HS-27A (cell line): ENCODE measurements at places on chromosomes 3 and 15.

GRCh38 chr3:53250881-53251605, 4.8 kb downstream of the TKT start:
- DNase-seq = no peak

DNA sequence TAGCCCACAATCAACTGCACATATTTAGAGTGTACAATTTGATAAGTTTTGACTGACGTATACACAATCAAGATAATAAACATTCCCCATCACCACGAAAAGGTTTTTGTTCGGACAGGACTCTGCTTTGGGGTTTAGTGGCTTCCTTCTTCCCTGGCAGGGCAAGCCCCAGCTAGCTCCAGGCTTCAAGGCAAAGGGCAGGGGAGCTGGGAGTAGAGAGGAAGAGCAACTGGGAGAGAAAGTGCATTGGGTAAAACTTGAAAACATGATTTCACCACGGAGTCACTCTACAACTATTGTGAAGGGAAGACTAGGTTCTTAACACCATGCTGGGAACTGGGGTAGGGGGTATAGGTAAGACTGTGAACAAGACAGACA, 185.1 kb upstream of the UBE2E1 start:
- no peak for DNase-seq

DNA sequence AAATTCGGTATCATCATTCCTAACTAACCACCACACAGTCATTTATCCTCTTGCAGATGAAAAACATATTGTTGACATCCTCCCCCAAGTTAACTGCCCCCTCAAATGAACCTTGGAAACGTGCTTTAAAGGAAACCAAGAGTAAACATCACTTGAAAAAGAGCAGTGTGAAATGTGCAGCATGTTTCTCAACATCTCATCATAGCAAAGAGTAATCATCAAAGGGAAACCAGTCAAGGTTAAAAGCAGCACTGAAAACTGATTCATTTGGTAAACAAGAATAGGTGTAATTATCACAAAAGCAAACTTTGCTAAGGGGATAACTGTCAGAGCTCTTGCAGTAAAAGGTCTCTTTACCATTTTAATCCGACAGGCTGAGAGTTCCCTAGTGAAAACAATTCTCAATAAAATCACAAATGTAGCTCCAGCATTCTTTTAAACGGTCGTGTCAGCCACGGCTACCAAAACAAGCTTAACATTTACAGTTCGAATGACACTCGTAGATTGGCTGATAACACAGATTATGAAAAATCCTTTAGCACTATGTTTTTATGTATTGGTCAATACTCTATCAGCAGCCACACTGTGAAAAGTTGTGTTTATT, 461.0 kb downstream of the GBE1 start:
- no peak for DNase-seq

DNA sequence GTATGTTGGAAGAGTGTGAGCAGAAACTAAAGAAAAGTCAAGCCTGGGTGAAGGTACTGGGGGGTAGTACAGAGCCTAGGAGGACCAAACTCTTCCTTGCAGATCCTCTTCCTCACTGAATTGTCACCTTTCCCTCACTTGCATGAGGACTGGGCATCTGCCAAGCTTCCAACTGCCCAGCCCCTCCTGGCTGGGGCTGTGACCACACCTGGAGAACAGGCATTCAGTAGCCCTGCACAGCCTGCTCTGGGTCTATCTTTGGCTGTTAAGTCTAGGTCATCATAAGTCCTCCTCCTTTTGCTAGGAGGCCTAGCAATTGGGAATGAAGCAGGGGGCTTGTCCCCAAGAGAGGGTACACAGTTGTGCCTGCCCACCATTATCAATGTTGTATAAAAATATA, 55.2 kb downstream of the CAPN7 start:
- DNase-seq = no peak

DNA sequence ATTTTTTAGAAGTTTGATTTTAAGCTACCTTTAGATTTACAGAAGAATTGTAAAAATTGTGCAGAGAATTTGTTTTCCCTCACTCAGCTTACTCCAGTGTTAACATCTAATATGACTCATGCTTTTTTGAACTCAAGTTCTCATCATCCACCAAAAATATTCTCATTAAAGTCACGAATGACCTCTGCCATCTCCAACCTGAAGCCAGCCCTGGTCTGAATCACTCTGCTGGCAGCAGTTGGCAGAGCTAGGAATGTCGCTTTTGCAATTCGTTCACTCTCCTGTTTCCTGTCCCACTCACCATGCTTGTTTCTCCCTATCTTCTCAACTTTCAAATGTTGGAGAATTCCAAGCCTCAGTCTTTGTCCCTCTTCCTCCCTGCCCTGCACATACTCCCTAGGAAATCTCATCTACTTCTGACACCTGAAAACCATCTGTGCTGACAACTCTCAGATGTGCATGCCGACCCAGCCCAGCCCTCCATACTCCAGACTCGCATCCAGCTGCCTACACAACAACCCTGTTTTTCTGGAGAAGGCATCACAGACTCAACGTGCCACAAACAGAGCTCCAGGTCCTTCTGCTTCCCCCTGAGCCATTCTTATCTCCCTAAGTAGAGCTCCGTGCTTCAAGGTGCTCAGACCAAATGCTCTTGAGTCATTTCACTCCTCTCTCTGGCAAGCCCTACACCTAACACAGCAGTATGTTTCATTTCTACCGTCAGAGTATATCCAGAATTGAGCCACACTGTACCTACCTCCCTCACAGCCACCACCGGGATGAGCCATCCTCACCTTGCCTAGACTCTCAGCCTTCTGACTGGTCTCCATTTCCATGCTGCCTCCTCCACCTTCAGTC, 24.9 kb downstream of the PRR23E start:
- peak; percentile 29 for DNase-seq

DNA sequence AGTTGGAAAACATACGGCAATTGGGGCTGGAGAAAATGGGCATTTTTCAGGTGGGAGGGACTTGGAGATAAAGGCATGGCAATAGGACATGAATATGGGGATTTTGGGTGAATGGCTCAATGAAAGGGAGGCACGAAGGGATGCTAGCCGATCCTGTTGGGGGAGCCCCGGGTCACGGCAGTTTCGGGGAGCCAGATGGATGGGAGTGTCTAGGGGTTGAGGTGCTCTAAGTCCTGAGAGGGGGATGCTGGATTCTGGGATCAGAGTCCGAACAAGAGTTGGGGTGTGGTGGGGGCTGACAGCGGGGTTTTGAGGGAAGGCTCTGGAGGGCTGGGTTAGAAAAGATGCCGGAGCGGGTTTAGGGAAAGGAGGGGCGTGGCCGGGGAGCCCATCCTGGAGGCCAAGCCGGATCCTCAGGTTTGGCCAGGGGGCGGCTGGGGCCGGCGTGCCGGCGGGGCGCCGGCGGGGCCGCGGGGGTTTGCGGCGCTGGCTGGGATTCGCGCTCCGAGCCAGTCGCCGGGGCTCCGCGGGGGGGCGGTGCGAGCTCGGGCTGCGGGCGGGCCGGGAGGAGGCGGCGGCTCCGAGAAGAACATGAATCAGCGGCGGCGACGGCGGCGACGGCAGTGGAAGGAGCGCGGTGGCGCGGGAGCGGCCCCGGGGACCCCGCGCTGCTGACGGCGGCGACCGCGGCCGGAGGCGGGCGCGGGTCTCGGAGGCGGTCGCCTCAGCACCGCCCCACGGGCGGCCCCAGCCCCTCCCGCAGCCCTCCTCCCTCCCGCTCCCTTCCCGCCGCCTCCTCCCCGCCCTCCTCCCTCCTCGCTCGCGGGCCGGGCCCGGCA, at the start of gene TYRO3:
Gene TYRO3, plus strand, starts transcription at position 813 of the 839 bp plus-strand sequence. CDS start 46 bp downstream, outside the sequence.
- DNase-seq = no peak

- no peak for DNase-seq
Observed at GRCh38 chr3:79016587-79017376, 751.0 kb downstream of the ROBO1 start.

- peak; percentile 8 for DNase-seq
Observed at GRCh38 chr15:65869954-65870871, 922 bp downstream of the RAB11A start.

GRCh38 chr3:172307141-172307560, 141.1 kb downstream of the GHSR start:
- DNase-seq = no peak

GRCh38 chr3:127411083-127411727, 123.4 kb upstream of the PRR20G start:
- DNase-seq = no peak

GRCh38 chr3:58535531-58536500, 1.2 kb downstream of the ACOX2 start:
- DNase-seq = no peak

GRCh38 chr3:43871627-43872245, 181.0 kb downstream of the ABHD5 start:
- DNase-seq = no peak

- no peak for DNase-seq
Observed at GRCh38 chr3:16841904-16842271, 42.9 kb upstream of the PLCL2 start.

GRCh38 chr3:126907557-126907956, 75.4 kb upstream of the PLXNA1 start:
- DNase-seq = no peak

DNA sequence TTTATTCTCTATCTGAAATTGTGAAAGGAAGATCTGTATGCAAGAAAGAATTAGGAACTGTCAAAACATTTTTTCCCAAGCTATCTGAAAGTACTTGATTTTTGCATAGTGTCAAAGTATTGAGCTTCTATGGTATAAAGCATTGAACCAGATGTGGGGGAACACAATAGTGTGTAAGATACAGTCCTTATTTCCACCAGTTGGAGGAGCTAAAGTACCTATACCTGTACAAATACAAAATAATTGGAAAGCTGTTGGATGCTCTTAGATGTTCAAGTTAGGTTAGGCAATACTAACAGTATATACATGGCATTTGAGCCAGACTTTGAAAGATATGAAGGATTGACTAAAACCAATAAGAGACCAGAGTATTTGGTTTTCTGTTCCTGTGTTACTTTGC, 148.4 kb downstream of the B3GALNT1 start:
- no peak for DNase-seq

GRCh38 chr15:63759752-63760151, 74.0 kb downstream of the HERC1 start:
- DNase-seq = no peak

DNA sequence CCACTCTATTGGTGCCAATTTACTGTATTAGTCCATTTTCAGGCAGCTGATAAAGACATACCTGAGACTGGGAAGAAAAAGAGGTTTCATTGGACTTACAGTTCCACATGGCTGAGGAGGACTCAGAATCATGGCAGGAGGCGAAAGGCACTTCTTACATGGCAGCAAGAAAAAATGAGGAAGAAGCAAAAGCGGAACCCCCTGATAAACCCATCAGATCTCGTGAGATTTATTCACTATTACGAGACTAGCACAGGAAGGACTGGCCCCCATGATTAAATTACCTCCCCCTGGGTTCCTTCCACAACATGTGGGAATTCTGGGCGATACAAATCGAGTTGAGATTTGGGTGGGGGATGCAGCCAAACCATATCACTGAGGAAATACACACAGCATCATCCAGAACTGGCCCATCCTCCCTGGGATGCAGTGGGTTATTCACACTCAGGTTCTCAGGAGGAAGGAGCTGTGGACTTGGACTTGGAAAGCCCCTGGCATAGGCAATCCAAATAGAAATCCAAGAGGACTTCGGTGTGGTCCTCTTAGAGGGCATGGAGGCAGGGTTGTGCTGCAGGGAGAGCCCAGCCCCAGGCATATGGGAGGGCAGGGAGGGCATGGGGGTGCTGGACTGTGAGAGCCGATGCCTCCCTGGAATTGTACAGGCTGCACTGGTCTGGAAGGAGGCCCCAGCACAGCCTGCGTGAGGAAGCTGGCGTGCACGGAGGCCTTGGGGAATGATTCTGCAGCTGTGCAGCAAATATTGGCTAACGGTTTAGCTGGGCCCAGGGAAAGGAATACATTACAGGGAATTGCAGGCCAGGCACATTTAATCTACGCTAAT, 62.9 kb downstream of the EFCAB12 start:
- DNase-seq = no peak

DNA sequence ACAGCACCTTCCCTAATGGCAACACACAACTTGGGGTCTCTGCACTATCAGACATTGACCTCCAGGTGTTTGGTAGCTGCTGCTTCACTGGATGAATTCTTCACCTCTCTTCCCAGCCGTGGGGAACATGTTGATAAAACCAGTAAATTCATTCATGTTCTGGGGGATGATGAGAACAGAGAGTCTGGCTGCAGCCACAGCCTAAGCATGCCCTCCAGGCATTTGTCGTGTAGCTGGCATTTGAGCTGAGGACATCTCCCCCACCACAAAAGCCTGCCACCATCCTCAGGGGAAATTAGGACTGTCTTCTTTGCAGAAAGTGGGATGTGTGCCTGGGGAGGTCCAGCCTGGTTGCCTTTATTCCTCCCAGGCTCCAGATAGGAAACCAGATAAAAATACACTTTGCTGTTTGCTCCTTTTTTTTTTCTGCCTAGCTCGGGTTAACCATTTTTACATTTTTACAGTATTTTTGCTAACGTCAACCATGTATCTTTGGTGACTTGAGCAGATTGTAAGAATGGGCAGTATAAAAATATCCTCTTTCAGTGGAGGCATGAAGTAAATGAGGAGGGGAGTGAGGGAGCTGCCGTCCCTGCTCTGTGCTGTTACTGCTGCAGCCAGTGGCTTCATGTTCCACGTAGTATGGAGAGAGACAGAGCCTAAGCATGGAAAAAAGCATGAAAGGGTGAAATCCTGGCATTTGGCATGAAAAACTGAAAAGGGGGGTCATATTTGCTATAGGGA, 444.0 kb downstream of the EPHB1 start:
- no peak for DNase-seq

DNA sequence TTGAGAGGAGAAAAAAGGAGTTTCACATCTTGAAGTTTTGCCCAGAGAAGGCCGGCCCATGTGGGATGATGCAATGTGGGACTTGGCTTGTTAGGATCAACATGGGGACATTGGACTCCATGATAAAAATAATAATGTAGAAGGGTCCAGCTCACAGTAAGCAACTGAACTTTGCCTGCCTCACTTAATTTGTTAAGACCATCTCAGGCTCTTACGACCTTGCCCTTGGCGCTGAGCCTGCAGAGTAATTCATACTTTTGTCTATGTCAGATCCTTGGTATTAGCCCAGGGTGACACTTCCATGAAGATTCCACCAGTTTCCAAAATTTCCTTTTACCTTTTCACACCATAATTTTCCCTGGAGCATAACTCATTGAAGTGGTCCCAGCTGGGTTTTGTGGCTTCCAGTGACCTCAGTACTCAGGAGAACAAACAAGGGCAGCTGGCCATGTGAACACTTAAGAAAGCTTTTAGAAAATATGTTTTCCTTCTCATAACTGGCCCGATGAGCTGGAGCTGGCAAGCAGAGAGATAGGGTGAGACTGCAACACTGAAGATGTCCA, 315.4 kb upstream of the RASGRP1 start:
- DNase-seq = no peak
